COLO829 (cell line): ENCODE measurements at places on chromosomes 2 and 18.

DNA sequence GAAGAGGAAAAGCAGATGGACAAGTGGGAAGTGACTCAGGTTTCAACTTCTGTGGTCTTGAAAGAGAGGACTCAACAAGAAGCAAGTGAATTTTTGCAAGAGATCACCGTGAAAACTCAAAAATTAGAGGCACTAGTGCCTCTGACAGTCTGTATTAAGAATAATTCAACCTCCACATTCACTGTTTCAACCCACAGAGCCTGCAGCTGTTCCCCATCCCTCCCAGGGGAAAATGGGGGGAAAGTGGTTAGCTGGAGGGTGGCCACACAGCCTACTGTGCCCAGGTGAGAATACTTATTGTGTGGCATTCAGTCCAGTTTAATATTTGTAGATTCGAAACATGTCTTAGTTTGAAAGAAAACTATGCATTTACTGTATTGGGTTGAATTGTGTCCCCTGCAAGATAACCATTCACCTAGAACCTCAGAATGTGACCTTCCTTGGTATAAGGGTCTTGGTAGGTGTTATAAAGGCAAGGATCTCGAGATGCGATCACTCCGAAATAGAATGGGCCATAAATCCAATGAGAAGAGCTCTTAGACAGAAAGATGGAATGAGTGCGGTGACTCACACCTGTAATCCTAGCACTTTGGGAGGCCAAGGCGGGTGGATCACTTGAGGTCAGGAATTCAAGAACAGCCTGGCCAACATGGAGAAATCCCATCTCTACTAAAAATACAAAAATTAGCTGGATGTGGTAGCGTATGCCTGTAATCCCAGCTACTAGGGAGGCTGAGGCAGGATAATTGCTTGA lies 94.3 kb downstream of the IRS1 start:
- no peak for DNase-seq

- no peak for DNase-seq
Observed at GRCh38 chr2:213980883-213981282, 430.0 kb upstream of the VWC2L start.

GRCh38 chr2:97935719-97936161 lies 60.0 kb downstream of the TMEM131 start:
- DNase-seq: no peak

GRCh38 chr2:240296104-240296406 lies 139.4 kb upstream of the GPC1 start:
- DNase-seq: no peak

- DNase-seq: no peak
Observed at GRCh38 chr2:3427272-3427671, 47.8 kb downstream of the TRAPPC12 start.

DNA sequence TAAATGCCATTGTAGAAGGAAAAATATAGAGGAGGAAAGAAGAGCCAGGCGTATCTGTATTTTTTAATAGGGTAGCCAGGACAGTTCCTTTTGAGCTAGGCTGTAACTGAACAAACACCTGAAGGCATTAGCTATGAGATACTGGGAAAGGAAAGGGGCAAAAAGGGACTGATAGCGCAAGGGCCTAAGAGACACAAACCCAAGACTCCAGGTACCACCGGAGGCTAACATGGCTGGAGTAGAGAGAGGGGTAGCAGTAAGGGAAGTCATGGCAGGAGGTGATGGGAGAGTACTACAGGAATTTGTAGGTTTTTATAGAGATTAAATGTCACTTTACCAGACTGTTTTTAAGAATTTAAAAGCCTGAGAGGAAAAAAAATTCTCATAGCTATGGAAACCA lies 20.7 kb downstream of the PNO1 start:
- no peak for DNase-seq

GRCh38 chr18:31325051-31325450 lies 7.1 kb downstream of the DSG1 start:
- no peak for DNase-seq

GRCh38 chr18:5943514-5943913 lies 48.2 kb upstream of the TMEM200C start:
- no peak for DNase-seq

- DNase-seq: no peak
Observed at GRCh38 chr2:4549666-4550210, 846.4 kb downstream of the DCDC2C start.

DNA sequence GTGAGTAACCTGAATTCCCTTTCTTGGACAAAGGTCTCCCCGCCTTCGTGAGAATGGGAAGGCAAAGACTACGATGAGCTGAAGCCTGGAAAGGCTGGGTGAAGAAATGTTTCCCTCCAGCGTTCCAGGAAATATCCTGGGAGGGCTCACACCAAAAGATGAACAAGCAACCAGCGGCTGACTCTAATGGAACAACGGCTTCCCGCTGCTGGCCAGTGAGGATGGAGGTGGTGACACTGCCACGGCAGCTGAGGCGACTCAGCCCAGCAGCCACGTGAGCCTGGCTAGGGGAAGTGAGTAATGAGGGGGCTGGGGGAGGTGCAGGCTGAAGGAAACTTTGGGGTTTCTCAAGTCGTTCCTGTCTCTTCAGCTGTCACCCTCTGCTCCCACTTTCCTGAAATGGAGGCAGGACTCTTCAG lies 105.0 kb upstream of the SMAD7 start:
- no peak for DNase-seq

DNA sequence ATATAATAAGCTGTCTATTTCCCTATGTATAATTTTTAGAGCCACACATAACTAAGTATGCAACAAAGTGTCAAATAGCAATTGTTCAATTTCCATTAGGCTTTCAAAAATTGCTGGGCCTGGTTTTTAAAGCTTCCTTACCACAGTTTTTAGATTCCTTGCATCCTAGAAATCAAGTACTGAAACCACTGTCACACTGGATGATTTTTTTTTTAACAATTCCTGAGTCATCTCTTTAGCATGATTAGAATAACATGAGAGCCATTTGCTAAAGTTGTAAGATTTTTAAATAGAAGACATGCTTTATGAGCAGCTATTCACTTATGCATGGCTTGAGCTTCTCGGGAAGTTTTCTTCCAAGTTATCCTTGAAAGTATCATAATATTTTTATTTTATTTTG lies 319.5 kb upstream of the NXPH2 start:
- no peak for DNase-seq
